ENCODE measurements at places on chromosomes 1 and 21.

DNA sequence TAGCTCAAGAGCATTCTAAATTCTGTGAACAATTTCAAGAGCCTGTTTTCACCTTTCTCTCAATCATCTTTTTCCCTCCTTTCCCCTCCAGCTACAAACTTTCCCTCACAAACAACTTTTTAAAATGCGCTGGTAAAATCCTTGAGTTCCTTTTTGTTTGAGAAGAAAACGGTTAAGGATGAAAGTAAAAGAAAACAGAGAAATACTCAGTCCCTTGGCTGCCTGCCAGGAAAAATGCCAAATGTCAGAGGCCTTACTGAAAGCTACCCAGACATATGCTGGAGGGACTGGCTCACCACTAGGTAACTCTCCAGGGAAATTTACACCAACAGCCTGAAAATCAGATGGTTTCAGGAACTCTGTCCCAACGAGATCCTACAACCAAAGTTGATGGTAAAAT is 11.0 kb upstream of the SERBP1 start:
- no peak for DNase-seq

DNA sequence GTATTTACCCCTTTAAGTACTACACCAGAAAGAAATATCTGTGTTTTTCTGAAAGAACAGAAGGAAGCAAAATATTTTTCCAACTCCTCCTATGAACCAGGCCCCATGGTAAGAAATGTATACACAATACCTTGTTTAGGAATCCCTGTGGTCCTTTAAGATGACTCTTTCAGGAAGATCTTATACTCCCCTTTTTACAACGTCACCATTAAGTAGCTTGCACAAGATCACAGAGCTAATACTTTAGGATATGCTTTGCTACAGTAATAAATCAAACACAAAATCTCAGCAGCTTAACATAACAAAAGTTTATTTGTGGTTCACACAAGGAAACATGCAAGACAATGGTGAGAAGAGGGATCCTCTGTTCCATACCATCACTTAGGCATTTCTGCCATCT is 8.8 kb upstream of the LAMB3 start:
- DNase-seq = no peak

DNA sequence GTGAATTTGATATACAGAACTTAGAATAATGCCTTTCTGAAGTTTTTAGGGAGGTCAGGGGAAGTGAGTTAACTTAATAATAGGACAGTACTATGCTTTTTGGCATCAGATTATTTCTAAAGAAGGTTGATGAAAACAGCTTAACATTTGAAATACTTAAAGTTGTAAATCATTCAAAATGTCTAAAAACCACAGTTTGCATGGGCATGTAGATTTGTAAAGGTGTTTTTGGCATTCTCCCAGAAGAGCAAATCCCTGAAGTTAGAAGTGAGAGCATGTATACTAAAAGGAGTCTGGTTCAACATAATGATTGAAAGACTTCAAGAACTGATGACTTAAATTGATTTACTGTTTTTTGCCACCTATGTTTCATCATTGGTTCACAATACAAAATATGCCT is 6.7 kb downstream of the DR1 start:
- no peak for DNase-seq

GRCh38 chr1:216528816-216529215 is 105.6 kb upstream of the USH2A start:
- no peak for DNase-seq

- no peak for DNase-seq
Measured at GRCh38 chr1:167587872-167588271, 34.3 kb upstream of the CREG1 start.

DNA sequence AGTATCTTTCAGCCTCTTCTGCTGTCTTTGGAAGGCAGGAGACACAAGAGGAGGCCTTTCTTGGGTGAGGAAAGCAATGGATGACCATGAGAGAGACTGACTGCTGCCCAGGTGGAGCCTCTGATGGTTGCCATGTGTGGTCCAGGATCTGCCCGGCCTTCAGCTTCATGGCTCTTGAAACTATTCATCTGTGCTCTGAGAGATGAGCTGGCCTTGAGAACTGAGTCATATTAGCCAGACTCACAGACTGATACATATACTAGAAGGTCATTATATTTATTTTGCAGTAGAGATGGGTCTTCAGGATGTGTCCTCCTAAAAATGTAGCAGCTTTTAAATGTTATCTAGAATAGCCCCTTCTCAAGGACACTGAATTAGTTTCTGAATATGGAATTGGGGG is 33.7 kb downstream of the PTGFRN start:
- DNase-seq = no peak

GRCh38 chr21:38780879-38781278 is 24.9 kb upstream of the ETS2 start:
- no peak for DNase-seq

DNA sequence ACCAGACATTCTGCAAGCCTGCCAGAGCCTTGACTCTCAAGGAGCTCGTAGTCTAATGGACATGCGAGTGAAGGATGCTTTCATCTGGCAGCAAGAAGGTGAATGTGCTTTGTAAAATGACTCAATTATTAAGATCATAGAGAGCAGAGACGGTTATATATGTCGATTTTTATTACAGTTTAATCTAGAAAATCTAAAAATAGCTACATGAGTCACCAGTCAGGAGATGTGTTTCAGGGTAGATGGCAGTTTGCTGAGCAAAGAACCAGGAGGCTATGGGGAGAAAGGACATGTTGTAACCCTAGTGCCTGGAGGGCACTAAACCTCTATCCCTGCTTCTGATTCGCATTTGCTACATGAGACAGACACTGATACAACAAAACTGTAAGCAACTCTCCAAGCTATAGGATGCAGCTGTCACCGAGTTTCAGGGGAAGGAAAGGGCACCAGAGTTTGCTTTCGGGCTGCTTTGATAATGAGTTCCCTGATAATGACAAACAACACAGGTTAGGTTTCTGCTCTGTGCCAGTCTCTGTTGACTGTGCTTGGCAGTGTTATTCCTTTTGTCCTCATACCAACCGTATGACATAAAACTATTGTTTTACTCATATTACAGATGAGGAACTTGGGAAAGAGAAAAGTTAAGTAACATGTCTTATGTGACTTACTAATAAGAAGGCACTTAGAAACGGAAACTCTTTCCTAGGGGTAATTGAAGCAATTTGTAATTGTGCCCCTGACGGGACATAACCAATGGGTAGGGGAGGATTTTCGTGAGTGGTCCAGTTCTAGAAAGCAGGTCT is 43.2 kb downstream of the C1orf198 start:
- DNase-seq = no peak

DNA sequence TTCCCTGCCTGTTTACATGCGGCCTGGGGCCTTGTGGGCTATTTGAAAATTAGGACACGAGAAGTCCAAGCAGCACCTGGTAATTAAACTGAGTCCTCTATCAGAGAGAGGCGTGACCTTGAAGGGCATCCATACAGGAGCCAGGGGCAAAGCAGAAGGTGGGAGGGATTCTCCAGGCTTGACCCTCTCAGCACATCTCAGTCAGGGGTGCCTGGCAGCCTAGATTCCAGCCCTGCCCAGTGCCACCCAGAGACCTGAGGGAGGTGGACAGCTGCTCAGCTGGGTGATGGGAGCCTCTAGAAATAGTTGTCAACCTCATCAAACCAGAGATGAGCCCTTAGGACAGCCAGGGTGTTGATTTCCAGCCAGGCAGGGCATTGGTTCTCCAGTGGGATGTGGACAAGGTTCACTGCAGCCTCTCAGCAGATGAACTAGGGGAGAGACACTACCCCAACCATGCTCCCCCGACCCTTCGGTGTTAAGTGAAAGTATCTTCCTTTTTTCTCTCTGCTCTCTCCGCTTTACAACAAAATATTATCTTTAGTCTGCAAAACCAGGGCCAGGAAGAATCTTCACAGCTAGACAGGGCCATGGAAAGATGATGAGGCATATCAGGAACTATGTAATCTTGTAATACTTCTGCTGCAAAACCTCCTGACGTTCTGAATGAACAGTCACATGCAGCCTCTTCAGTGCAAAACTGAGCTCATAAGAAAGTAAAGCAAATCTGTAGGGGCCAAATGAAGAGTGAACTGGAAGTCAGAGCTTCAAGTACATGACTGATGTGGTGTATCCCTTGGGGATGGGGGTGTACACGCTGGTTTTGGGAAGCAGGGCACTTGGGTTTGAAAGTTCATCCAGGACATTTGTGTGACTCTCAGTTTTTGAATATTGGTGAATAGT is 35.9 kb upstream of the ATP5PO start:
- DNase-seq = no peak

DNA sequence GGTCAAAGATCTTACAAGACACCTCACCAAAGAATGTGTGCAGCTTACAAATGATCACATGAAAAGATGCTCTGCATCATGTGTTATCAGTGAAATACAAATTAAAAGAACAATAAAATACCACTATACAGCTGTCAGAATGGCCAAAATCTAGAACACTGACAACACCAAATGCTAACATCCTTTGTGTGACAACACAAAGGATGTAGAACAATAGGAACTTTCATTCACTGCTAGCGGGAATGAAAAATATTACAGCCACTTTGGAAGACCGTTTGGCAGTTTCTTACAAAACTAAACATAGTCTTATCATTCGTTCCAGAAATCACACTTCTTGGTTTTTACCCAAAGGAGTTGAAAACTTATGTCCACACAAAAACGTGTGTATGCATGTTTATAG is 20.6 kb upstream of the SELP start:
- no peak for DNase-seq

DNA sequence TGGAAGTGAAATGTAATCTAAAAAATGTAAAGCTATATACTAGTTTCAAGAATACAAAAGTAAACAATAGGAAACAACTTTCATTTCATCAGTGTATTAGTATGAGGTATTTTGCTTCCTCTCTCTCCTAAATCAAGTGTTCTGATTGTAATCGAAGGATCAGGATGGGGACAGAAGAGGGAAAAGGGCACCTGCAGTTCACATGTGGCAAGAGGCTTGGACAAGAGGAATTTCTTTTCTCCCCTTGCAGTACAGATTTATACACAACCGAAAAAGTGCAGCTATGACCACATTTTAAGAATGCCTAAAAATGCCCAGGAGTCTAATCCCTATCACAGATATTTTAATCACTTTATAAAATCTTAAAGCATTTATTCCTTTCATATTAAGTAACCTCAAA is 63.7 kb downstream of the NRIP1 start:
- DNase-seq = no peak

- no peak for DNase-seq
Measured at GRCh38 chr1:188325211-188325610, 1496.5 kb downstream of the PLA2G4A start.

- no peak for DNase-seq
Measured at GRCh38 chr1:17216078-17216477, 11.2 kb downstream of the PADI1 start.

Data from activated naive CD4-positive, alpha-beta T cell treated with anti-CD3 and anti-CD28 coated beads, Interleukin-2, amount 10 ng/mL, durations not matched to agents 7 days and 5 days (primary cell).